ENCODE measurements at places on chromosomes 1 and 21.

DNA sequence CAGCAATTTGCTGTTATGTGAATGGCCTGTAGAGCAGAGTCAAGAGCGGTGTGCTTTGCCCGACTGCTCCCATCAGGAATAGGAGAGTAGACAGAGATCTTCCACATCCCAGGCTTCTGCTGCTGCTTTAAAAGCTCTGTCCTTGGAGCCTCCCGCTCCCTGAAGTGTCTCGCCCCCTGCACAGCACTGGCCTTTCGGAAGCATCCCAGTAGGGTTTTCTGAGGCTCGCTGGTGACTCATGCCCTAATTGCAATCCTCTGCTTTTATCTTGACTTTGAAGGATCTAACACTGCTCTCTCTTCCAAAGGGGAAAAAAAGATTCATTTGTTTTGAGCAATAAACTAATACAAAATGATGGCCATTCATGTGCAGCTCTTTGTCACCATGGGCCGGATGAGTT is 13.3 kb upstream of the CD101 start:
- DNase-seq: peak; percentile 89

- DNase-seq: no peak
Observed at GRCh38 chr21:44530903-44531605, 8.9 kb downstream of the KRTAP10-1 start.

DNA sequence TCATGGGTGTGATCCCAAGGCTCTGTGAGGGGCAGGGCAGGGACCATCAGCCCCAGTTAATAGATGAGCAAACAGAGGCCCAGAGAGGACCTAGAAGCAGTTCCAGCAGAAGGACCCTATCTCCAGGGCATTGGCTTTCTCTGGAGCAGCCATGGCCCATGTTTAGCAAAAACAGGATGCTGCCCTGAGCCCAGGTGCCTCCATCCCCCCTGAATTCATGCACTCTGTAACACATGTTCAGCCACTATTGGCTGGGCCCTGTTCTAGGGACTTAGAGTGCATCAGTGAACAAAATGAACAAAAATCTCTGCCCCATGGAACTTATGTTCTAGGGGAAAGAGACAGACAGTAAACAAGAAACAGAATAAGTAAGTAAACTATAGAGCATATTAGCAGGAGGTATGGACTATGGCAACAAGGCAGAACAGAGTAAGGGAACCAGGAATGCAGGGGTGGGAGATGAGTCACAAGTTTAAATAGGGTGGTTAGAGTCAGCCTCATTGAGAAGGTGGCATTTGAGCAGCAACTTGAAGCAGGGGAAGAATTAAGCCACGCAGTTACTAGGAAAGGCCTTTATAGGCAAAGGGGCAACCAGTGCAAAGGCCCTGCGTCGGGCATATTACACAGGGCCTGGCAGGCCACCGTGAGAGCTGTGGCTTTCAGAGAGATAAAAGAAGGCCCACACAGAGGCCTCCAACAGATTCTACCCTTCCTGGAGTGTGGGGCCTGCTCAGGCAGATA is 185.9 kb upstream of the EDN2 start:
- peak; percentile 76 for DNase-seq

GRCh38 chr1:30912224-30912623 is 3.7 kb upstream of the SDC3 start:
- no peak for DNase-seq

DNA sequence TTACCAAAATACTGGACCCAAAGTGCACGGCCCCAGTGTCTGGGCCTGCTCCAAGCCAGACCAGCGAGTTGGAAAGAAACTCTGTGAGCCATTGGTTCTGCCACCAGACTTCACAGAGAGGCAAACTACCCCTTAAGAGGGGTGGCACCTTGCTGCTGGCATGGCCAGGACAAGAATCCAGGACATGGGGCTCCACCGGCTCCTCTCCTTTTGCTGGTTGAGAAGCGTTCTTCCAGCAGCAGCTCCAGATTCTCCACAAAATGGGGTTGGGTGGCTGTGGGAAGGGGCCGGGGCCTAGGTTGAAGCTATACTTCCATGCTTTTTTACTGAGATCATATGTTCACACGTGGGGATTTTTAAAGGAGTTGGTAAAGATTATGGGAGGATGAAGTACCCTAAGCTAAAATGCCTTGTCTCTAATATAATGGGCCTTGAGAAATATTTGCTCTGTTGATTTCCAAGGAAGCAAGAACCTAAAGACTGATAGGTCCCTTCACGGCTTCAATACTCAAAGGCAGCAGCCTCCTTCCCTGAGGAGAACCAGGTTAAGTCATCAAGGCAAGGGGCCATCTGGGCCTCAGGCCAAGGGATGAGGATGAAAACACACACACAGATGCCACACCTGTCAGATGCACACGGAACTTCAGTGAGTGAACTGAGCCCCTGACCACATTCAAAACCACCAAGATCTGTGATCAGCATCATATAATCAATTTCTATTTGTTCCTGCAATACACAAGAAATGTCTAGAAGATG is 3.1 kb downstream of the C1orf198 start:
- no peak for DNase-seq

DNA sequence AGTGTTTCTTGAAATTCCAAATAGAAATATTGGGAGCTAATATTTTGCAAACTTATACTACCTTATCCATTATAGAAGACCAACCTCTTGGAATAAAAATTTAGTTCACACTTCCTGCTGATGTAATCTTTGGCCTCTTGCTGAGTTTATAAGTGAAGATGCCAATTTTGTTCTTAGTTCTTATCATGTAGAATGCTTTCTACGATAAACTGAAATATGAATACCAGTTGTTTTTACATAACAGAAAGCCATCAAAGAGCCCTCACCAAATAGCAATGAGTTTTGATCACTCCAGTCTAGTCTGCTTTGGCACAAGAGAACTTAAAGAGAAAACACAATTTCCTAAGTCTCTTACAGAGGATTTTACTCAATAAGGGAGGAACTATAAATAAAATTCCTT is 89.5 kb downstream of the DENND1B start:
- DNase-seq: no peak

GRCh38 chr1:182602935-182603645 is 1.1 kb downstream of the RGS16 start:
- no peak for DNase-seq

DNA sequence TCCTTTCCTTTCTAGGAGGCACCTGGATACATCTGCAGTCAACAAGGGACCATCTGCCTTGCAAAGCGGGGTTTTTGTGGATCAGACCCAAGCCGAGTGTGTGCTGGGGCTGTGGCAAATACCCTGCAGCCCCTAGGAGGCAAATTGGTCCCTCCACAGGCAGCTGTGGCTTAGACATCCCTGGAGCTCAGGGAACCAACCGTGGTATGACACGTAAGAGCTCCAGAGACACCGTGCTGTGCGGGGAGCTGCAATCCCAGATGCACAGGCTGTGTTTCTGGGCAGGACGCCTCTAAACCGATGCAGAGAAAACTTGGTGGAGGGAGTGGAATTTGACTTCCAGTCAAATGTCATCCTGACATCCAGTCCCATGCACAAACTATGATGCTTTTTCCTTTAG is 141.5 kb downstream of the KAZN start:
- DNase-seq: no peak

GRCh38 chr1:155979597-155980343 is 1.4 kb upstream of the ARHGEF2 start:
- DNase-seq: peak; percentile 49

GRCh38 chr1:31663622-31664452 is 19.2 kb upstream of the PEF1 start:
- DNase-seq: peak; percentile 55

DNA sequence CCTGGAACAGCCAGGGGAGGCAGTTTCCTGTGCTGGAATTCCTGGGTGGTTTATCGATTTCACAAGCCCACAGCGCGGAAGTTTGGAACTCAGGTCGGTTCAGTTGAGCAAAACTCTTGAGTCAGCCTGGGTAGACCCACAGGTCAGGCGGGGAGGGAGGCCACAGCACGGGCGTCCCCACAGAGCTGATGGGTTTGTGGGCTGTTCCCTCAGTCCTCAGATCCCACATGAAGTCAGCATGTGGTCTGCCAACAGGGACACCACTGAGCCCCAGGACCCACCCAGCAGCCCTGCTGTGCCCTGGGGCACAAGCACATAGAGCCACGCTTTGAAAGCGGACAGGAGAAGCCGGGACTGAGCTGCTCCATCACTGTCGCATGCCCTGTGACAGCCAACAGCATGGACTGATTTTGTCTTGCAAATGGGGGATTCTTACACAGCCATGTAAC is 17.4 kb downstream of the BMP8A start:
- DNase-seq: peak; percentile 94

DNA sequence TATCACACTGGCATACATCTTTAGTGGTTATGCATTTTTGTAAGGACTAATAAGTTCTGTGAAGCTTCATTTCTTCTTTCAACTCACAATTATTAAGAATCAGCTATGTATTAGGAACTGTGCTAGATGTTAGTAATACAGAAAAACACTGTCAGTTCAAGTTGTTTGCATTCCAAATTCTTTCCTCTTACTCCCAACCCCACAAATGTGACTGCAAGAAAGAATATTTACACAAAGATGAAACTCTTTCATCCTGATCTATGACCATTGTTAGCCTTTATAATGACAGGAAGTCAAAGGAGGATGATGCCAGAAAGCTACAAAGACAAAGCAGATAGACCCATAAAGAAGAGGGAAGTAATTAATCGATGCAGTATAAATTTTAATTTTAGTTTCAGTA is 21.0 kb upstream of the GADD45A start:
- no peak for DNase-seq

GRCh38 chr1:115192200-115192767 is 103.0 kb upstream of the TSPAN2 start:
- DNase-seq: no peak

GRCh38 chr1:56266359-56266758 is 313.0 kb downstream of the PLPP3 start:
- no peak for DNase-seq

DNA sequence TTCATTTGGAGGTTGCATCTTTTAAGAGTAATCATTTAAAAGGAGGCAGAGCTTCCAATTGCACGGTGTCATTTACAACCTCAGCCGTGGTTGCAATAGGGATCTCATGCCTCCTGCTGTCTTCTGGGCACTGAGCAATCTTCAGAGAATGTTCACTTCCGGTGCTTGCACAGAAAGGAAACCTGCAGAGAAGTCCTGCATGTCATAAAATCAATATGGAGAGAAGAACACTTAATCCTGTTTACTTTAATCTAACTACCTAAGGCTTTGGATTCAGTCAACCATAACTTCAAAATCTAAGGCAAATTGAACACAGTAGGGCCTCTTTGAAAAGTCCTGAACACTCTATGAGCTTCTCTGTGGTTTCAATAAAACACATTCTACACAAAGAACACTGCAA is 11.3 kb upstream of the MAP10 start:
- peak; percentile 65 for DNase-seq

DNA sequence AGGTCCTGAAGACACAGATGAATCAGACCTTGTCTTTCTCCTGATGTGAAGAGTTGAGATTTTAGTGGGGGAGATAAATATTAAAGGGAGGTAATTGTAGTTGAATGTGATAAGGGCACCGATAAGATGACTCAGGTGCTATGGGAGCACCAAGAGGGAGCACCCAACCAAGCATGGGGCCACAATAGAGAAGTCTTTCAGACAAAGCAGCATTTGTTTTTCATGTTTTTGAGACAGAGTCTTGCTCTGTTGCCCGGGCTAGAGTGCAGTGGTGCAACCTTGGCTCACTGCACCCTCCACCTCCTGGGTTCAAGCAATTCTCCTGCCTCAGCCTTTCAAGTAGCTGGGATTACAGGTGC is 16.2 kb downstream of the SZT2 start:
- no peak for DNase-seq

DNA sequence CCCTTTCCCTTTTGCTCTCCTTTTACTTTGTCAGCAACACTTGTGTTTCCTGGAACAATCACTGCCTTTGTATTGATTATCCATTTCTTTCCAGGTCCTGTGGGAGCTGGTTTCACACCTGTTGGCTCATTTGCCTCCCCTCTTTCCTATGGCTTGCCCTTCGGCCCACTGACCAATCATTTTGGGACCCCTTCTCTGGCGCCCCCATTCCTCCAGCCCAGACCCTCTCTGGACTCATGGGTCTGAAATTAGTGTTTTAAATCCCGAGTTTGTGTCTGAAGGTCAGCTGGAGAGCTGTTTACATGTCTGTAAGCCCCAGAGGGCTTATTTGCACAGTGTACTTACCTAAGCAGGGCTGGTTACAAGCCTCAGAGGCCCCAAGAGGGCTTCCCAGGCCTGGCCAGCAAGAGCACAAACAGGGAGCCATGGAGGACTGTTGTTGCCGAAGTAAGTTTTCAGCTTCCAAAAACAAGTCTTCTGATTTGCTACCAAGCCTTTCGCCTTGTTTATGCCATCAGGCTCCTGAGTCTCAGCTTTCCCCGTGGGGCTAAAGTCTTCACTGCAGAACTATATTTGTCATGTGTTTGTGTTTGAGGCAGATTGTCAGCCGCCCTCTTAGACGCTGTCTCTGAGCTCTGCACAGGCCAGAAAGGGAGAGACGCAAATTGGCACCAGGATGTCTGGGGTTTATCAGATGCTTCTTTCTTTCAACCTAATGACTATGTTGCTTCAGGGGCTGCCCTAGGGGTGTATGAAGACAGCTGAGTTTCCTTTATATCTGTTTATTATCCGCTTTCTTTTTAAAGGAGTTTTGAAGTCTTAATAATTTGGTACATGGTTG is 93.0 kb downstream of the ATP1A1 start:
- DNase-seq: no peak

- DNase-seq: peak; percentile 63
Observed at GRCh38 chr1:89938171-89939055, 56.5 kb upstream of the ZNF326 start.

DNA sequence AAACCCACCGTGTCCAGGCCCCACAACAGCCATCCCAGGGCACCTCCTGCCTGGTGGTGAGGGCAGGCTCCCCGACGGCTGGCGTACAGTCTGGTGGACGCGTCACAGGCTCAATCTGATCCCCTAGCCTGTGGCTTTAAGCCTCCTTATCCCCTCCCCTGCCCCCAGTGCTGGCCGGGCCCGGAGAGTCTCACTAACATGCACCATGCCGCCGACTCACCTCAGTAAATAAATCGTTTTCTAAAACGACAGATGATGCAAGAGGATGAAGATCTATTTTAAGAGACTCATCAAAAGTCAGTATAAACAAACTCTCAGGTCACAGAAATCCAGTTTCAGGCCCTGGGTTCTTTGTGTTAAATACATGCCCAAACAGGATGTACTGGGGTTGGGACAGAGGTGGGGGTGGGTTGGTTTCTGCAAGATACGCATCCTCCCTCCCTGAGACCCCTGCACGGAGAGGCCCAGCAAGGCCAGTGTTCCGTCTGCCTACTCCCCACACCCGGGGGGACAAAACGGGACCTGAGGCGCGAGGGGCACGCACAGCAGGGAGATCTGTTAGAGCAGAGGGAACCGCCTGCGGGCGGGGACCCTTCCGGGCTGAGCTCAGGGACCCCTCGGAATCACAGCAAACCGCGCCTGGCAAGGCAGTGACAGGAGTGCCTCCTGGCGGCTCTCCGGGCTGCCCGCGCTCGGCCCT is 3.1 kb downstream of the PANK4 start:
- DNase-seq: no peak

DNA sequence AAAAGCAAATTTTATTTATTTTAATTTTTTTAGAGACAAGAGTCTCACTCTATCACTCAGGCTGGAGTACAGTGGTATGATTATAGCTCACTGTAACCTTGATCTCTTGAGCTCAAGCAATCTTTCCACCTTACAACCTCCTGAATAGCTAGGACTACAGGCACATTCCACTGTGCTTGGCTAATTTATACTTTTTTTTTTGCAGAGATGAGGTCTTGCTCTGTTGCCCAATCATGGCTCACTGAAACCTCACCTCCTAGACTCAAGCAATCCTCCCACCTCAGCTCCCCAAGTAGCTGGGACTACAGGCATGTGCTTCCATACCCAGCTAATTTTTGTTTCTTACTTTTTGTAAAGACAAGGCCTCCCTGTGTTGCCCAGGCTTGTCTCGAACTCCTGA is 49.5 kb downstream of the DR1 start:
- DNase-seq: no peak

- peak; percentile 76 for DNase-seq
Observed at GRCh38 chr1:54944610-54945392, 35.6 kb upstream of the TMEM61 start.

All from RPMI7951 (cell line).